ENCODE measurements at places on chromosomes 1 and 21.
A peak's percentile ranks its signal among the peaks of the same experiment; 100 is the strongest.

GRCh38 chr1:115428256-115428655, 90.2 kb upstream of the NGF start:
- DNase-seq, result no peak

- DNase-seq, result no peak
These were observed 20.9 kb downstream of the PDXK start for GRCh38 chr21:43739621-43740435.

DNA sequence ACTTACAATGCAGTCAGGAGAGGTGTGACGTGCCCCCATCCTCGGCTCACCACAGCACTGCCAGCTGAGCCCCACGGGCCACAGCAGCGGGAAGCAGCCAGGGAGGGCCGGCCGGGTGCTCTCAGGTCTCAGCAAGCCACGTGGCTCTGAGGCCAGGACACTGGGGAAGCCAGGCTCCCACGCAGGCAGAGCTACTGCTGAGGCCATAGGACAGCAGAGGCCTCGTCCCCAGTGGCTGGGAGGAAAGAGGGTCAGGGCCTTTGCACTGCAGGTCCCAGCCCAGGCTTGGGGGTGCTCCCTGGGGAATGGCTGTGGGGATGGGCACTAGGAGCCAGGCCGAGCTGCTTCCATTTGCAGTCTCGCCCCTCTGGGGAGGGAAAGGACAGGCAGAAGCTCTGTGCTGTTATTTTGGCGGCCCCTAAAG, 5.8 kb downstream of the LRRC47 start:
- DNase-seq, result no peak

DNA sequence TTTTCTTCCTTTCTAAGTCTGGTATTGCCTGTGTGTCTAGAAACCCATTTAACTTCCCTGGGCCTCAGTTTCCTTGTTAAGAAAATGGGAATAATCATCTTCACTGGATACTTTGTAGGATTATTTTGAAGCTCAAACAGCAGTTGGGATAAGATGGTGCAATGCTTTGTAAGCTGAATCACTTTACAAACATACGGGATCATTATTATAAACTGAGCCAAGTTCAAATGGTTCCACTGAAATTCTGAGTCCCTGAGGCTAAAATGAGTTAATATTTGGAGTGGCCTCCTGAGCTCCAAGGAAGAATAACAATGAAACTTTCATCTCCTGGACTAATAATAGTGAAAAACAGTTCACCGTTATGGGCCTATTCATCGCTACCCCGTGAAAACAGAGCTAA, 388.0 kb downstream of the PLPP3 start:
- no peak for DNase-seq

- no peak for DNase-seq
These were observed 264.7 kb downstream of the PBX1 start for GRCh38 chr1:164823486-164824279.

- DNase-seq, result peak; percentile 92
These were observed 464.5 kb downstream of the USP25 start for GRCh38 chr21:16194095-16194787.

DNA sequence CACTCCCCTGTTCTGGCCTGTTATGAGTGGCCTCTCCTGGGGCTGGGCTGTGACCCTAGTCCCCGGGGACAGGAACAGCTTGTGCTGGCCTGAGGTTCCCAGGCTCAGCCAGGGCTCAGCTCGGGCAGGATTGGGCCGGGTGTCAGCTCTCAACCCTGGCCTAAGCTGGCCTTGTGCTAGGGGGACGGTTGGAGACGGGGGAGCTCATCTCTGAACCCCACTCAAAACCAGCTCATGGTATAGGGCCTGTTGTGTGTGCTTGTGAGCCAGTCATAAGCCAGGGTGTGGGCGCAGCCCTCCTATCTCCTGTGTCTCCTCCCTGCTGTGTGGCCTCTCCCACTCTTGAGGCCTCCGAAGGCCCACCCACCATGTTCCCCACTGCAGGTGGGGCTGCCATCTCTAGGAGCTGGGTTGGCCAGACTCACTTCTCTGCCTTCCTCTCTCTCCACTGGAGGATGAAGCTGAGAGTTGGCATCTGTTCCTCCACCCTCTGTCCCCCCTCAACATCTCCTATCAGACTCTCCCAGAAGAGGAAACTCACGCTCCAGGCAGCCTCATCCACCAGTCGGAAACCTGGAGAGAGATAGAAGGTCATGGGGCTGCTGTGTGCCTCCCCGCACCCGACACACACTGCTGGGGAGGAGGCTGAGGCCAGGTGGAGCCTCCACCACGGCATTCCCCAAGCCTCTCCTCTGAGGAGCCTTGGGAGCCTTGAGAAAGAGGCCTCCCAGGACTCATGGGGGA, 1.4 kb downstream of the PEAR1 start:
- peak; percentile 83 for DNase-seq

GRCh38 chr1:32223683-32224082, 1.5 kb downstream of the EIF3I start:
- DNase-seq, result no peak

DNA sequence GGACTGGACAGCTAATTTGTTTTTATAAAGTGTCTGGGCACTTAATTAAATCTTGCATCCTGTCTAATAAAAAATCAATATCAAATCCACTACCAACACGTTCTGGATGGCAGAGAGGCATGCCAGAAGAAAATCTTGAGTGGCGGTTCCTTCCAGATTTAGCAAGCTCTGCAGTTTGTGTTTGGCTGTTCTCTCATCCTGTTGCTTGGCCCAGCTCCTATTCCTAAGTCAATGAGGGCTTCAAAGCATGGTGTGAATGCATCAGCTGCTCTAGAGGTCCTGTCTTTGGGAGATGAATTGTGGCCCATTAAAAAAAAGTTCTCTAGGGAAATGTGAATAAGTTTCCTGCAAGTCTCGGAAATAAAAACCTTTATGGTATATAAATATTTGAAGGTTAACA, 90.3 kb downstream of the DISC1 start:
- DNase-seq, result no peak

DNA sequence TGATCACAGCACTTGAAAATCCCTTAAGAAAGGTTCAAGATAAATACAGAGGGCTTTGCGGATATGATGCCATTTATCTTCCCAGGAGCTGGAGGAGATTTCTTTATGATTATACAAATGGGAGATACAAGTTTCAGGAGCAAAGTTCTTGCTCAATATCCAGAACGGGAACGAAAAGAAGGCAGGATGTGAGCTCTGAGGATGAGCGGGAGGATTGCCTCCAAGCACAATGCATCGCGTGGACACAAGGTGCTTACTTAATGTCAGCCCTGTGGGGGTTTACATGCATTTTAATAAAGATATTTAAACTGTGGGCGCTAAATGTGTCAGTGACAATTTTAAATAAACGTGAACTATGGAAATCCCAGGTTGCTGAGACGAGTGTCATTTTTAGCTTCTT, 59.0 kb downstream of the SYT6 start:
- DNase-seq, result no peak

GRCh38 chr1:156811168-156811567, 5.5 kb downstream of the SH2D2A start:
- DNase-seq, result no peak

DNA sequence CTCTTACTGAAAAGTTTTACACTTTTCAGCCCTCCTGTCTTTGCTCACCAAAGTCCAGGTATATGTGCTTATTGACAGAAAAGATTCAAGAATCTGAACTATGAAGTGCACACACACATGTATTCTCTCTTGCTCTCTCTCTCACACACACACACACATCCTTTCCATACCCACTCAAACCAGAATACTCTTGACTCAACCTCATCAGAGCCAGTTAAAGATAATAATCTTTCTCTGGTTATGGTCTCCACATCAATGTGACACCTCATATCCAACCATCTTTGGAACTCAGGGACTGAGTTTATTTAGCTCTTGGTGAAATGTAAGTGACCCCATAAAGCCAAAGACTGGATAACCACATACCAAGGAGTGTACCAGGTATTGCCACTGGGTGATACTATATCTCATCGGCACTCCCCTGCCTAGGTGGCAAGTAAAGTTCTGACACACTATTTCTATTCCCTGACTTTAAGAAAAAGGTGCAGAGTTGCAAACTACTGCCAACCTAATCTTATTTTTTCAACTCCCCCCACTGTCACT, 24.9 kb upstream of the RGS8 start:
- DNase-seq, result no peak

DNA sequence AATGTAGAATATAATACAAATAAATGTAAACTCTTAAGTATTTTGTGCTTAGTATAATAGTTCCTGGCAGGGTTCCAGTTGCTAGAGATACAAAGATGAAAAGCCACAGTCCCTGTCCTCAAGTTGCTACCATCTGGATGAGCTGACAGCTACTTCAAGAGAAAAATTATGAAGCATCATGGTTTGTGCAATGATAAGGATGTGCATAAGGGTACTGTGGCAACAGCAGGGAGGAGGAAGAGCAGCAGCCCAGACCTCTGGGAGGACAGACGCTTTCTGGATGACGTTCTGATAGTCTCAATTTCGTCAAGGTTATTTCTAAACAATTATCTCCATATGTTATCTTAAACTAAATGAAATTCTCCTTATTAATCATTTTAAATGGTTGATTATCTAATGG, 198.9 kb downstream of the NTNG1 start:
- no peak for DNase-seq

DNA sequence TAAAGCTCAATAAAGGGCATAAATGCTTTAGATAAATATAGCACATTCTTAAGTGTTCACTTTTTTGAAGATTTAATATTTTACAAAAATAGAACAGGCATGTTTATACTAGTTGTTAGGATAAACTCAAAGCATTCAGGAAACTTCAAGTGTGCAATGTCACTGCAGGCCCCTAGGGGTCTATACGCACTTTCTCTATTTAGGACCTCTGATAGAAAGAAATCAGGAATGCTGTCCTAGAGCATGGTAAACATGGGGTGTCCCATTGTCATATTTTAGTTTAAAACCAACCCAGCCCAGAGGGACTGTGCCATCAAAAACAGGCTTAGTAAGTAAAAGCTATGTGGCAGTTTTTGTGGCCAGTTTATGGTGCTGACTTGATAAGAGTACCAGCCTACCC, 102.2 kb downstream of the BARHL2 start:
- DNase-seq, result no peak

GRCh38 chr1:57500136-57500830, 76.4 kb upstream of the DAB1 start:
- DNase-seq, result no peak

DNA sequence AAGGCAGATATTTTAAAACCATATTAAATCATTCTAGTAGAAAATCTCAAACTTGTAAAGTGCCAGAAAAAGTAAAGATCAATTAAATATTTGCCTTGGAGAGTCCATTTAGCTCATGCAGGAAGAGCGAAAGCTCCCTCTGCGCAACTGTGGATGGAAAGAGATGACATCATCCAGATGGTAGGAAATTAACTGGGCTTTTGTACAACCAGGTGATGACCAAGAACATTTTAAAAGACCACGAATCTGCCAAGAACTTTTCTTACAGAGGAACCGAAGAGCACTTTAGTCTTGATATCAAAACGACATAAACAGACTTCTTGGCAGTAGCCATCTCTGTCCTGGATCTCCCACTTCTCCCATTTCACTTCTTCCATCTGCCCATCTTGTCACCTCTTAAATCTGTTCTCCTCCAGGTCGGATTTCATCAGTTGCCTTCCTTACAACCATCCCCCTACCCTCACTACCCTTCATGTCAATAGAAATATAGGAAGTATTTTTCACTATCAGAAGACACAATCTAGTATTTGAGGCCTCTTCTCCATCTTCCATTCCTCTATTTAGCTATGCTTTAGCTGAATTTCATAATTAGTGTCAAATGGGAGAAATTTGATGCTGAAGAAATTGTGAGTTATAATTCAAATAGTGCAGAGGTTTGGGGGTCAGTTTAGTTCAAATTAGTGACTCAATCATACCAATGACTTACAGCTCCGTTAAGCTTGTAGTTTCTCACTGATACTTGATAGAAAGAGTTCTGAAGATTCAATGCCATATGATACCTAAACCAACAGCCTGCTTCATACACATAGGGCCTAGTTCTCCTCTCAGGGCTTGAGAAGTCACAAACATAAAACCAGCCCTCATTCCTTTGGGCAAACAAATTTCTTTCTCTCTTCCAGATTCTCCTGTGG, 22.0 kb upstream of the DNASE2B start:
- no peak for DNase-seq

DNA sequence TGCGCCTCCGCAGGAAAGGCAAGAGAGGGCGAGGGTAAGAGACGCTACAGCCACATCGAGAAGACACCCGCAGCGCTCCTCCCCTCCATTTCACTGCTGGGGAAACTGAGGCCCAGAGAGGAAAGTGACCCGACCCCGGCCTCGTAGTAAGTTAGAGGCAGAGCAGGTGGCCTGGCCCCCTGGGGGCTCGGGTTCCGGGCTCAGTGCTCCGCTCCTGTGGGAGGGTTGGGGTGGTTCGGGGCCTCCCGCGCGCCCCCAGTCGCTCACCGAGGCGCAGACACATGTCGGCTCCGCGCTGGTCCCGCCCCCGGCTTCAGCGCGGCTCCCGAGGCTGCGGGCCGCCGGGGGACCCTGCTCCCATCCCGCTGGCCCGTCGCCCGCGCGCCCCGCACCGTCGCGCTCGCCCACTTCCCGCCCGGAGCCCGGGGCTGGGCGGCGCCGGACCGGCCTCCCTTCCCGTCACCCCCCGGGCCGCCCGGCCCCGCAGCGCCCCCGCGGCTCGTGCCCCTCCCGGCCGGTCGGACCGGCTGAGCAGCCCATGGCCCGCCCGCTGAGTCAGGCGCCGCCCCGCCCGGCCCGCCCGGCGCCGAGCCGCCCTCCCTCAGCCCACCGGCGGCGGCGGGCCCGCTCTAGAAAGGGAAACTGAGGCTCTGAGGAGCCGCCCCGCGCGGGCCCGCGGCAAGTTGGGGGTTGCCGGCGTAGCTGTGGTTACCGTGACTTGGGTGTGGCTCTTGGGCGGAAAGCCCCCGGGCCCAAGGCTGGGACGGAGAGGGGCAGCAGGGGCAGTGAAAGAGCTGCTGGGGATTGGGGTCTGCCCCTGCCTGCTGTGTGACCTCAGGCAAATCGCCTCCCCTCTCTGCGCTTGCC, at the start of gene TMEM54:
Gene TMEM54 (minus strand): TSS at position 434 of the 867 bp plus-strand sequence. CDS start 151 bp downstream, at position 283.
- DNase-seq, result no peak

- no peak for DNase-seq
These were observed 86.4 kb downstream of the GPR161 start for GRCh38 chr1:168050307-168050706.

DNA sequence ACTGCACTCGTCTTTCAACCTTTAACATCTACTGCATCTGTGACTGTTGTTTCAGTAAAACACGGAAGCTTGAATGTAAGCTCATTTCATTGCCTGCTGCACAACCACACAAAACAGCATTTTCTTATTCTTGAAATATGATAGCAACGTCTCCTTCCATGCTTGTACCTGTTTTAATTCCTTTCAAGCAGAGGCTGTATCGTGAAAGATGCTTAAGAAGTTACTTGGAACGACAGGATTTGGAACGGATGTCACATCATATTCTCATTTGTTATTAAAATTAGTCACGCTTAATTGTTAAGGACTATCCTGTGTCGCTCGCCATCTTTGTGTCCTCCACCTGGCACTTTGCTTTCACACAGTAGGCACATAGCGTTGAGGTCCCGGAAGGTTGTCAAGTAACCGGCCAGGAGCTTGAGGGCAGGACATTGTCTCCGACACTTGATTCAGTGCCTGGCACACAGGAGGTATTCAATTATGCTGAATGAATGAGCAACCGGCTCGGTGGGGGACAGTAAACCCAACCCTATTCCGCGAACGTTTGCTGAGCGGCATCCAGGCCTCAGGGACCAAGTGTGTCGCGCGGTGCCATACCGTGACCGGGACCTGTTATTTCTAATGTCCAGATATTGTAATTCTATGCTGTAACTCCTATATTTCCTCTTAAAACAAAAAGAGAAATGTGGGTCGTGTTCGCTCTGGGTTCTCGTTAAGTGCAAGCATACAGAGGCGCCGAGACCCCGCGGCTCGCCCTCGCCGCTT, 499 bp upstream of the SH3GLB1 start:
- DNase-seq, result peak; percentile 70

GRCh38 chr1:7207875-7208646, 422.8 kb downstream of the CAMTA1 start:
- DNase-seq, result peak; percentile 81

- DNase-seq, result no peak
These were observed 139.9 kb upstream of the B3GALT2 start for GRCh38 chr1:193326296-193326695.

Measured in common myeloid progenitor, CD34-positive (primary cell).